ENCODE measurements at places on chromosomes 2 and 18.

- DNase-seq = peak; percentile 33
These were observed 746 bp upstream of the POLR1B start for GRCh38 chr2:112541315-112542122.

GRCh38 chr18:54220406-54220805 lies 4.1 kb downstream of the MBD2 start:
- DNase-seq = no peak

- DNase-seq = no peak
These were observed 237.9 kb downstream of the CCDC102B start for GRCh38 chr18:69035756-69036155.

DNA sequence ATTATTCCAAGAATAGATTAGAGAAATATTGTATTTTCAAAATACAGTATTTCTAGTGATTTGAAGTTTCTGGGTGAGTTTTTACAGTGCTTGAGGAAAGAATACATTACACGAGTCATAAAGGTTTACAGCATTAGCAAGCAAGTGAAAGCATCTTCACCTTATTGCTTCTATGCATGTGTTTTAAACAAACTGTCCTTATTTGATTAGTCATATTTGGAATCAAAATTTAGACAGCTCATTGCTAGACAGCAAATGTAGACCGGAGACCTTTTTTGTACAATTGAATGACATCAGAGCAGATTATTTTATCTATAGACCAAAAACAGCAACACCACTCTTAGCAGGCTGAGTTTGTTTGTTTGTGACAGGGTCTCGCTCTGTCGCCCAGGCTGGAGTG lies 69.2 kb downstream of the FAM161A start:
- DNase-seq = no peak

GRCh38 chr2:64491426-64491825 lies 32.7 kb upstream of the AFTPH start:
- no peak for DNase-seq

All from stimulated activated CD8-positive, alpha-beta memory T cell treated with anti-CD3 and anti-CD28 coated beads, Interleukin-4, amount 100 ng/mL, for 4 hours (primary cell).